COLO829 (cell line): ENCODE measurements at places on chromosomes 5 and 9.

DNA sequence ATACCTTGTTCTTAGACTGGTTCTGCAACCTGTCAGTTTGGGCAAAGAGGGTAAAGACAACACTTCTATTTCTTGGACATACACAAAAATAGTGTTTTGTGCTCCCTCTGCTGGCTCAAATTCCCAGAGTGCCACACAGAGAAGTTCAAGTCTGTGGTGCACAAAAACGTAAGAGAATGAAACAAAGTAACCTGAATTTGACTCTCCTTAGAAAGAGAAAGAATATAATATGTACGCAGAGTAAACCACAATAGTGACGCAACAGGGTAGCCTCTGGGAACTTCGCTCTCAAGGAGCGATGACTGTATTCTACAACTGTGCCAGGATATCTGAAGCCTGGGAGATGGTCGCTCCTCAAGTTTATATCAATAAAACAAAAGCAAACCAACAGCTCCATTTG is 18.5 kb downstream of the DDX31 start:
- DNase-seq: no peak

DNA sequence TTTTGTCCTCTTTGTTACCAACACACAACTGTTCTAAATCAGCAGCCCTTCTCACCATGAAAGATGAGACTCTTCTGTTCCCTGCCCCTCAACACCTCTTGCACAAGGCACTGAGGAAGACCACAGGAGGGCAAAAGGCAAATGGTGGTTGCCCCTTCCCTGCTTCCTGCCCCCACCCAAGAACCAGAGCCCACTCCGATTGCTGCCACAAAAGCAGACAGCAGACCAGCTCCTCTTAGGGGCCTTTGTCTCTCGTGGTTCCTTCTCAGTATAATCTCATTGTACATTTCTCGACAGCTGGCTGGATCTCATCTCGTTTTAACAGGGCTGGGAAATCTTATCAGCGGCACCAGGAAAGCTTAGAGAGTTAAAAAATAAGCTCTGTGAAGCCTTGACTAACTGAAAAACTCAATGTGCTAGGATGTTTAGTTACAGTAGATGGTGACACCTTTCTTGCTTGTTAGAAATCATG is 1.1 kb downstream of the MVB12B start:
- no peak for DNase-seq

- no peak for DNase-seq
Observed at GRCh38 chr5:168969326-168969886, 331.5 kb downstream of the SLIT3 start.

DNA sequence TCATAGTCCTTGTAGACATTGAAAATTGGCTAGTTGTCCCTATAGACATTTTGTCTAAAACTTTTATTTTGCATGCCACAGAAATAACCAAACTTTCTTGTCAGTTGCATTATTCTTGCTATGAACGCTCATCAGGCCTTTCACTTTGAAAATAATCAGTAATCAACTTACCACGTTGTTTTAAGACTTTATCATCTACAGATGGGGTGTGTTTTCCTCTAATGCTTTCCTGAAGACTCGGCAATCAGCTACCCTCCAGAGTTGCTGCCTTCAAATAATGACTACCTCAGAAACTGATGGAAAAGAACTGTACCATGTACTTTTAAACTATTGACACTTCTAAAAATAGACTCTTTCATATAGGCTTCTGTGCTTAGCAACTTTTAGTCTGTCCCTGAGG is 33.5 kb upstream of the HSPB3 start:
- no peak for DNase-seq

GRCh38 chr5:59037941-59038797 is 455.3 kb downstream of the RAB3C start:
- no peak for DNase-seq

GRCh38 chr5:66742083-66742895 is 146.1 kb downstream of the MAST4 start:
- no peak for DNase-seq

DNA sequence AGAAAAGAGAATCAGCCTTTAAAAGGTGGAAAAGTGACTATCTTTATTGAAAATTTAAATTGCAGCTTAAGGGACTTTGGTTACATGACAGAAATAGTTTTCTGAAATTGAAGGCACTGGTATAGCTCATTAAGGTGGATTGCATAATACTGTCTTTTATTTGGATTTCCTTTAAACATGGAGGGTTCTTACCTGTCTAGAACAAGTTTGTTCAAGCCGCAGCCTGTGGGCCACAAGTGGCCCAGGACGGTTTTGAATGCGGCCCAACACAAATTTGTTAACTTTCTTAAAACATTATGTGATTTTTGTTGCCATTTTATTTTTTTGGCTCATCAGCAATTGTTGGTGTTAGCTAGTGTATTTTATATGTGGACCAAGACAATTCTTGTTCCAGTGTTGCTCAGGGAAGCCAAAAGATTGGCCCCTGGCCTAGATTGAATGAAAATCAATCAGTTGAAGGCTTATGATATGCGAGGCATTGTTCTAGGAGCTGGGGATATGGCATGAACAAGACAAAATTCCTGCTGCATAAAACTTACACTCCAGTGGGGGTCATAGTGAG is 18.0 kb downstream of the NNT start:
- no peak for DNase-seq

- no peak for DNase-seq
Observed at GRCh38 chr9:33117796-33118195, 41.3 kb upstream of the SMU1 start.

DNA sequence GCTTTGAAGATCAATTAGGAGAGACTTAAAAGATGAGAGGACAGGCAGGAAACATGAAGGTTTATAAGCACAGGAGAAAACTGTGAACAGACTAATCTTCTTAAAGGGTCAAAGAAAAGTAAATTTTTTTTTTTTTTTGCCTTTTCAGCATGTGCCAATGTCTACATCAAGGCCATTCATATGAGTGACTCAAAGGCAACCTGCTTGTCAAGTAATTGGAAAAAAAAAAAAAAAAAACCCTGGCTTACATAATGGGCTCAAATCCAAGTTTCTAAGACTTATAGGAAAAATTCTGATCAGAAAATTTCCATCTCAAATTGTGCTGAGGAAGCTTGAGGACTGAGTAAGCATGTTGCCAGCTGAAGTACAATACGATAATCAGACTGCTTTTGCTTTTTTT is 15.9 kb downstream of the PPP2R2B start:
- no peak for DNase-seq

DNA sequence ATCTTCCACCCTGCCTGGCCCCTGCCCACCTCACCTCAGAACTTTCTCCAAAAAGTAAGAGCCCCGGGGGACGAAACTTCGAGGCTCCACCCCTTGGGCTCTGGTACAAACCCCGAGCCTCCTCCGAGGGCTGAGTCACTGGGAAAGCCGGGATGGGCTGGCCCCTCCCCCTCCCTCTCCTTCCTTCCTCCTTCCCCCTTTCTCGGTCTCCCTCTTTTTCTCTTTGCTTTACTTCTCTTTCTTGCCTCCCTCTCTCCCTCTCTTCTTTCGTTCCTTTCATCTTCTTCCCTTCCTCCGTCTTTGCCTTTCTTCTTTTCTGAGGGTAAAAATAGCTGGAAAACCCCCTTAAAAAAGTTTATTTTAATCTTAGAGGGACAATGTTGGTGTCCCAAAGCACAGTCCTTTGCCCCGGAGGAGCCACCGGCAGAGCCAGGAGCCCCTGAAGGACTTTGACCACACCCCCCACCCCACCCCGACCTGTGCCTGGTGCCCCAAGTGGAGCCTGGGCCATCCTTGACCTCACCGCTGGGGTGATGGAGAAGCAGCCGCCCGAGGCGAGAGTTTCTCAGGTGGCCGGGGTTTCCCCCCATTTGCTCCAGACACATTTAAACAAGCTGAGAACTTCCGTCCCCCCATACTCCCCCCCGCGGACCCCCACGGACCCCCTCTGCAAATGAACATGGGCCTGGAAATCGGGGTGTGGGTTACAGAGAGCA is 5.7 kb upstream of the NOTCH1 start:
- DNase-seq: peak; percentile 86

DNA sequence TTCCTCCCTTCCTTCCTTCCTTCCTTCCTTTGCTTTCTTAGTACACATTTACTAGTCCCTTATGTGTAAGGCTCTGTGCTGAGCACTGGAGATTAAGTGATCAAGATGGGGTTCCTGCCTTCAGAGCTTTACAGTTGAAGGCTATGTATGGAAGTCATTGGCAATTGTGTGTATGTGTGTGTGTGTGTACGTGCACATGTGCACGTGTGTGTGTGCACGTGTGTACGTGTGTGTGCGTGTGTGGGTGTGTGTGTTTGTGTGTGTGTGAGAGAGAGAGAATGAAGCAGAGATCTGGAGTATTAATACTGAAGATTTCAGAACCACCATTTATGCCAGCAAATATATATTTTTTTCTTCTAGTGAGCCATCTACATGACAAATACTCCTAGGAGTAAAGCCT is 184.9 kb upstream of the NFIB start:
- DNase-seq: no peak

DNA sequence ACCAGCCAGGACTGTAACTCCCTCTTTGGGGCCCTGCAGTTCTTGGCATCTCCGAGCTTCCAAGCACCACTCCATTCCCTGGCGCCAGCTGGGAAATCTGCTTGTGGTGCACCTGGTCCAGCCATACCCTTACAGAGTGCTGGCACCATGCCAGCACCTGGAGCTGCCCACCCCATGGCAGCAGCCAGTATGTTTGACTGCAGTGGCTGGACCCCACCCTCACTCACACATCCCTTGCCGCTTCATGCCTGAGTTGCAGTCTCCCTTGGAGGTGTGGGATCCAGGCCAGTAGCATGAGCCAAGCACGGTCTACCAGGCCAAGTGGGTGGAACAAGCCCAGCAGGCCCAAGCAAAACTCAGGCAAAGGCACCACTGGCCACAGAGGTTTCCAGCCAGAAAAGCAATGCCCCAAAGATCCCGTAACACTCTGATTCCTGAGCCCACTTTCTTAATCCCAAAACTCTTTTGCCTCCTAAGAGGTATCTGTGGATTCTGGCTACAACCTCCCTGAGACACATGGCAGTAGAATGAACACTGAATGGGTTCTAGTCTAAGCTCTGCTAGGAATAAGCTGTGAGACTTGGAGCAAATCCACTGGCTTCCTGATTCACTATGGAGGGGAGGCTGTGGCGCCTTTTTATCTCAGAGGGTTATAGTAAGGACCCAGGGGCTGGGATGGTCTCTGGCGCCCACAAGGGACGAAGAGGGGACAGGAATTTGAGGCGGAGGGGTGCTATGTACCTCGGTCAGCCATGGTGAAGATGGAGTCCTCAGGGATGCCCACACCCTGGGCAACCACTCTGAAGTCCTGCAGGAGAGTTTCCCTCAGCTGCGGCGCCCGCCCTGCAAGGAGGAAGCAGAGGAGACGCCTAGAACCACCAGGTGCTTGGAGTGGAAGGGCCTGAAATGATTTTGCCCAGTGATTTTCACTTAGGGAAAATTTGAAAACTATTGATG is 5.6 kb downstream of the AMBP start:
- no peak for DNase-seq

GRCh38 chr9:113622600-113623400 is 159.3 kb downstream of the RGS3 start:
- DNase-seq: peak; percentile 80

DNA sequence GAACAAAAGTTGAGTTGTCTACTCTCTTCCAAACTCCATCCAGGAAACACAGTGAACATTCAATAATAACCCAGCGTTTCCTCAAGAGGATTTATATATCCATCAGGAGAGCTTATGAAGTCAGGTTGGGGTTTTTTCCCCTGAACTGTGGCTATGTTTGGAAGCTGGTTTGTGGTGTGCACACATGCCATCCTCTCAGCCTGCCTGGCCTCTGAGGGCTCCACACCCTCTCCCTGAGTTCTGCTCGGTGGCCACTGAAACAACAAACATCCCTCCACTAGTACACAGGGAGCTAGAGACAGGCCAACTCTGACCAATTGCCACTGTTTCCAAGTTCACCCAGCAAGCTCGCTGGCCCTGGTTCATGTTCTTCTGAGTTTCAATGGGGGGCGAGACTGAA is 35.7 kb downstream of the SMIM23 start:
- DNase-seq: no peak

DNA sequence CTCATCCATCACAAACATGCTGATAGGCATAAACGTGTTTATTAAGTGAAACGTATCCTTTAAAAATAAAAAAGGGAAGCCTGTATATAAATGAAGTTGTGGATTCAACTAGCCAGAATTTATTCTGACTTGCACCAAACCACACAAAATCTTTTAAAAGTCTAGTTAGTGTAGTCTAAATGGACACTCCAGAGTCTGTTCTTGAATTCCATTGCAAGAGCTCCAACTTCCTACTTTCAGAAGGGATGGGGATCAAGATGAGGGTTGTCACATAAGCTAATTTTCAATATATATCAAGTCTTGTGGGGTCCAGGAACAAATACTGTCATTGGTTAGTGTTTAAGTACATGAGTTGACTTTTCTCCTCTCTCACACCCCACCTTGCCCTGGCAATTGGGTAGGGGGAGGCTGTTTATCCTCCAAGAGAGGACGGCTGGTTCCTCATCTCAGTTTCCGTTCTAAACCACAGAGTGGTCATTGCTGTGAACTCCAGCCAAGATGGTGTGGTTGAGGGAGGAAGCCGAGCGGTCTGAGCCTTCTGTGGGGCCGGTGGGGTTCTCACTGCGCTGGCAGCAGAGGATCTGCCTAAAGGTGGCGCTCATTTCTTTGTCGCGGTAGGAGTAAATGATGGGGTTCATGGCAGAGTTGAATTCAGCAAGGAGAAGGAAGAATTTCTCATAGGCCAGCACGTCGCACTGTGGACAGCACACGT is 163.2 kb downstream of the LPAR1 start:
- DNase-seq: no peak

DNA sequence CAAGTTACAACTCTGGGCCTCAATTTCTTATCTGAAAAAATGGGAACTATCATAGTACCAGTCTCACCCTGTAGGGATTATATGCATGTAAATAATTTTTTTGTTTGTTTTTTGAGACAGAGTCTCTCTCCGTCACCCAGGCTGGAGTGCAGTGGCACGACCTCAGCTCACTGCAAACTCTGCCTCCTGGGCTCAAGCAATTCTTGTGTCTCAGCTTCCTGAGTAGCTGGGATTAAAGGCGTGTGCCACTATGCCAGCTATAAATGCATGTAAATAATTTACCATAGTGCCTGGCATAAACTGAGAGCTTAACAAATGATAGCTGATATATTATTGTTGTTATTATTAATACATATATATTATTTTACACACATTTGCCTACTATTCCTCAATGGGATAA is 3.0 kb upstream of the ARHGAP26 start:
- DNase-seq: no peak

- no peak for DNase-seq
Observed at GRCh38 chr5:4479426-4479825, 660.7 kb upstream of the ADAMTS16 start.

GRCh38 chr5:40165106-40165788 is 514.5 kb upstream of the PTGER4 start:
- DNase-seq: no peak

GRCh38 chr9:20980832-20981455 is 50.5 kb downstream of the HACD4 start:
- DNase-seq: no peak

DNA sequence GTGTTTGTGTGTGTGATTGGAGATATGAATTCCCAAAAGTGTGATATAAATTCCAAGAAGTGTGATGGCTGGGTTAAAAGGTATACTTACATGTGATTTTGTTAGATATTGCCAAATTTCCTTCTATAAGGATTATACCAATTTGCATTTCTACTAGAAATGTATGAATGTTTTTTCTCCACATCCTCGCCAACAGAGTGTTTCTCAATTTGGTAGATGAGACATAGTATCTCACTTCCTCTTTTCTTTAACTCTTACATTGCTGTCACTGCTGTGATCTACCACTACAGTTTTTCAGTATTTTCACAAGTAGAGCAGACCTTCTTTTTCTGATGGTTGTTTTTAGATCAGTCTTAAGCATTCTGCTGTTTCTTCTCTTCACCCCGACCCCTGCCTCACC is 111.3 kb downstream of the FER start:
- DNase-seq: no peak

GRCh38 chr5:115313052-115313451 is 16.6 kb upstream of the CCDC112 start:
- no peak for DNase-seq
